ENCODE measurements at places on chromosomes 11 and 22.

DNA sequence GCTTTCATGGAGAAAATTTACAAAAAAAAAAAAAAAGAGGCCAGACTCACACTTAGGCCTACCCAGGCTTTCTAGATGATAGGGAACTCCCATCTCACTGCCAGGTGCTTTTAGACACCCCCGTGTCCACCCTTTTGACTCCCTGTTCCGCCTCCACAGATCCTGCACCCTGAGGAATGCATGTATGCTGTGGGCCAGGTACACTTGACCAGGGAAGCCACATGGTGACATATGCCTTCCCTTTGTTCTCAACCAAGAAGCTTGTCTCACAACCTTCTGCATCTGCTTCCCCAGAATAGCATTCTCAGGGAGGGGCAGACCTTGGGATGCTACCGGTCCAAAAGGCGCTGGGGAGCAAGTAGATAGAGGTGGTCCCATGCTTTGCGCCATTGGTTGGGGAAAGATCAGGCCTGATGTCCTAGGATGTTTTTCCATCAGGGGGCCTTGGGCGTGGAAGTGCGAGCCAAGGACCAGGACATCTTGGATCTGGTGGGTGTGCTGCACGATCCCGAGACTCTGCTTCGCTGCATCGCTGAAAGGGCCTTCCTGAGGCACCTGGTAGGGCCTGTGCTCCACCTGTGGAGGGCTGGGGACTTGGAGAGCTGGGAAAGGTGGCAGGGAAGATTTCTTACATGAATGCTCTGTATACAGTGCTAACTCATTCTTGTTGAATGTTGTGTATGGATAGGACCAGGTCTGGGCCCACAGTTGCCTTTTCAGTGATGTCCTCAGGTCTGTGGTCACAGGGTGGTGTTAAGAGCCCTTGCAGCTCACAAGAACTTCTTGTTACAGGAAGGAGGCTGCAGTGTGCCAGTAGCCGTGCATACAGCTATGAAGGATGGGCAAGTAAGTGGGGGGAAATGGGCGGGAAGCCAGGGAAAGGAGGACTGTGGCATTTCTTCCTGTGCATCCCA is 7.5 kb downstream of the HMBS start:
- no peak for DNase-seq

GRCh38 chr11:131138731-131139130 is 222.5 kb upstream of the SNX19 start:
- no peak for DNase-seq

- DNase-seq: no peak
These were observed 63.3 kb downstream of the DGCR2 start for GRCh38 chr22:19058713-19059451.

GRCh38 chr11:68667511-68668500 is 16.5 kb upstream of the GAL start:
- no peak for DNase-seq

- DNase-seq: no peak
These were observed 261.1 kb downstream of the BUD13 start for GRCh38 chr11:116511684-116512083.

DNA sequence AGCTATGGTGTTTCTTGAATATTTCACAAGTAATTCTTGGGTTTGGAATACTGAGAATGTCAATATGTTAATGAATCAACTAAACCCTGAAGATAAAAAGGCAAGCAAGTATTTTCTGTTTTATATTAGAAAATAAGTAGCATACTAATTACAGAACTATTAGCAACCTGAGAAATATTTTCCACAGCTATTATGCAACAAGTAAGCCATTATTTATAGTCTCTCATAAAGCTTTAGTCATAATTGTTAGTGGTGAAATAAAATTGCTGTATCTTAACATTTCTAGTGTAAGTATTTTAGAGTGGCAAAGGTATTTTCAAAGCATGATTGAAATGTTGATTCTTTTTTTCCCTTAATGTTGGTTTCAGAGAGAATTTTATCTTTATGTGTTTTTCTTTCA is 53.3 kb downstream of the FAR1 start:
- no peak for DNase-seq

GRCh38 chr11:73671701-73672100 is 25.3 kb downstream of the PLEKHB1 start:
- DNase-seq: no peak

DNA sequence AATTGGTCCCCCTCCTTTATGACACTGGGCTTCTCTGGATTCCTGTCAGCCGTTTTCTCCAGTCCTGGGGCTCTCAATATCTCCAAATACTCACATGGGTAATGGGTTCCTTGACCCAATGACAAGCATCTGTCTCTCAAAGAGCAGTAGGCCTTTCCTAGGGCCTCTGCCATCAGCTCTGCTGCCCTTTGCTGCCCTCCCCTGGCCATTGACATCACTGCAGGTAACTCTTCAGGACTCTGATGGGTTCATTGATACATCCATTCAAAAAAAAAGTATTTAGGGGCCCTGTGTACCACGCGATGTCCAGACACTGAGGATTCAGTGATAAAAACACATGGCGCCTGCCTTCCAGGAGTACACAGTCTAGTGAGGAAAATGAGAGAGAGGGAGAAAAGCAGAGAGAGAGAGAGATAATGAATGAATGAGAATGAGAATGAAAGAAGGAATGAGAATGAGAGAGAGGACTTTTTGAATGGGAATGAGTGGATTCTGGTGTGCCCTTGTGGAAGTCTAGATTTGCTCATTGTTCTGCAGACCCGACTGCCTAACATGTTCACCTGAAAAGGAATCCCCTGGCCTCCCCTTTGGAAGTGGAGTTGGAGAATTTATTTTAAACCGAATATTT is 42.6 kb upstream of the OLFML1 start:
- peak; percentile 63 for DNase-seq

All from stimulated activated CD4-positive, alpha-beta T cell treated with anti-CD3 and anti-CD28 coated beads, Interleukin-4, amount 100 ng/mL, for 48 hours (primary cell).